ENCODE measurements at places on chromosomes 5 and 9. TPM values are rescaled to one million over a fixed set of nuclear protein-coding genes. Genes with fewer than 3 reads are reported as not detected.

- DNase-seq: no peak
These were observed 47.3 kb downstream of the SLC12A7 start for GRCh38 chr5:1064383-1065142.

- no peak for DNase-seq
These were observed 653 bp upstream of the HNRNPH1 start for GRCh38 chr5:179623906-179624741.

GRCh38 chr5:169653091-169653490 is 16.0 kb downstream of the DOCK2 start:
- DNase-seq: no peak

DNA sequence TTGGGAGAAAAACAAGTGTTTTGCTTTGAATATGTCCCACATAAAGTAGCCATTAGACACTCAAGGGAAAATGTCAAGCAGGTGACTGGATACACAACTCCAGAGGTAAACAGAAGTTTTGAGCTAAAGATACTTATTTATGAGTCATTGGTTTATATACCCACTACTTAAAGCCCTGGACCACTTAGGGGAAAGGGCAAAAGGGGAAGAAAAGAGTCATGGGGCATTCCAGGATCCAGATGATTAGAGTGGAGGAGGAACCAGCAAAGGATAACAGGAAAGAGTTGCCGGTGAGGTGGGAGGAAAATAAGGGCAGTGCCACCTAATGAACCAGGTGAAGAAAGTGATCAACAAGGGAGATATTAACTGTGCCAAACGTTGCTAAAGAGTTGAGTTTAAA is 254.2 kb upstream of the NR4A3 start:
- no peak for DNase-seq

- DNase-seq: no peak
These were observed 30.5 kb downstream of the TSSK1B start for GRCh38 chr5:113404269-113404668.

DNA sequence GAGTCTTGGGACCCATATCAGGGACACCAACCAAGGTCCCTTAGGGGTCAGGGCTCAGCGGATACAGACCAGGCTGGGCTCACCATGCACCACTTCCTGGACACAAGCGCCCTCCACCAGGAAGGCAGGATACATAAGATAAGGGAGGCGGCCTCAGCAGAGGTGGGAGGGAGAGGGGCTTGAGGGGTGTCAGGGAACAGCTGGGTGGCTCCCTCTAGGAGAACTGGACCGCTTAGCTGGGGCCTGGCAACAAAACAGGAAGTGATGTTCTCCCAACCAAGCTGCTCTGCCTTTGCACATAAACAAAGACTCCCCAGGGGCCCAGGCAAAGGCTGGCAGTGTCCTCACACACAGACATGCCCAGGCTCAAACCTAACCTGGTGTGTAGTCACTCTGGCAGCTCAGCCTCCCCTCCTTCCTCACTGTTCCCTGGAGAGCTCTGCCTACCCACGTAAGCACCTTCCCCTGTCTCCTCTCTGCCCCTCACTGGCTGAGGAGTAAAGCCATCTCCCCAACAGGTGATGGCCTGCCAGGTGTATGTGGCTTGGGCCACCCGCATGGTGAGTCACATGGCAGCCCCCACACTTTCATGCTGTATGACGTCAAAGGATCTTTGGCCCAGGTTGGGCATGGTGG is 5.8 kb upstream of the BICD2 start:
- peak; percentile 73 for DNase-seq

GRCh38 chr9:36479101-36479500 is 79.0 kb upstream of the RNF38 start:
- DNase-seq: no peak

Gene ZDHHC11
- total RNA-seq: 37.6 TPM

- peak; percentile 91 for DNase-seq
These were observed at the start of gene WWC1 for GRCh38 chr5:168291342-168291963. Gene WWC1, plus strand, starts transcription at chr5:168291645. Its CDS starts 508 bp downstream, at chr5:168292153.

- DNase-seq: peak; percentile 76
These were observed 11.9 kb downstream of the CAPSL start for GRCh38 chr5:35926389-35927051.
